G401 (cell line): ENCODE measurements at places on chromosomes 1 and 21.

DNA sequence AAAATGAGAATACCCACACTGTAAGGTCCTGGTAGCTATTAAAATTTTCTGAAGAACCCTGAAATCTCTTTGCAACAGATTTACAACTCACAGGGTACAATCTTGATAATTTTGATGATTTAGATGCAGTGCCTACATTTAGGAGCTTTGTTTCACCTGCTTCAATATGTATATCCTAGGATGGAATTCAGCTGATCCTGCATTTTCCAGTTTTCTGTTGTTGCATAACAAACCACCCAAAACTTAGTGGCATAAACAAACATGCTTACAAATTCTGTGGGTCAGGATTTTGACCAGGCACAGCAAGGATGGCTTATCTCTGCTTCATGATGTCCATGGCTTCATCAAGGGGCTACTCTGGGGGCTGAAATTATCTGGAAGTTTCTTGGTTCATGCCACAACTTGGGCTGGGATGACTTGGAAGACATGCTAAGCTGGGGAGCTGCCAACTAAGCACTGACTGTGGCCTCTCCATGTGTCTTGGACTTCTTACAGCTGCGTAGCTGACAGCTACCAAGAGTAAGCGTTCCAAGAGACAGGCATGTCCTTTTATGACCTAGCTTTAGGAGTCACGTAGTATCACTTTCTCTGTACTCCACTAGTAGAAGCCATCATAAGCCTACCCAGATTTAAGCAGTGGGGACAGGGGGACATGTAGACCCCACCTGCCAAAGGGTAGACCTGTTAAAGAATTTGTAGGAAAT is 108.5 kb downstream of the CACHD1 start:
- DNase-seq: no peak

- DNase-seq: peak; percentile 41
Measured at GRCh38 chr1:153627715-153628626, at the start of gene S100A1. Gene S100A1, plus strand, starts transcription at chr1:153628434. Its CDS starts 2,088 bp downstream, at chr1:153630522.

GRCh38 chr1:185693654-185694053 is 40.5 kb upstream of the HMCN1 start:
- no peak for DNase-seq

DNA sequence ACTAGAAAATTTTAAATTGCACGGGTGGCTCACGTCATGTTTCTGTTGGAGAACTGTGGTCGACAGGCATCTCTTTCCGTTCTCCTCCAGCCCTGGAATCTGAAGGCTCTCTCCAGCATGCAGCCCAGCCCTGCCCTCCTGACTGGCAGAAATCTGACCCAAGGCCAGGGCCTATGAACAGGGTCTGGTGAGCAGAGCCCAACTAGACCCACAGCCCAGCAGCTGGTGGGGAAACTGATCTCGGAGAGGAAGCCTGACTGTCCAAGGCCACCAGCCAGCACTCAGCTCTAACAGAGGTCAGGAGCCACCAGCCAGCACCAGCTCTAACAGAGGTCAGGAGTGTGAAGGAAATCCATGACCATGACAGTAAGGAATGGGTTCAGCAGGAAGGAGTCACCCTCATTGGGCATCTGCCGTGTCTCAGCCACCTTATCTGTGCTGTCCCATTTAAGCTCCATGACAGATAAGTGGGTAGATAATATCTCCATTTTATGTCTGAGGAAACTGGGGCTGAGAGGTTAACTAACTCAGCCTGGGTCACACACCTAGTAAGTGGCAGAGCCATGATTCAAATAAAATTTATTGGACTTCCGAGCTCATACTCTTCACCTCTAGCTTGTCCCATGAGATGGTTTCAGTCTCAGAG is 20.2 kb upstream of the PKP1 start:
- DNase-seq: no peak

DNA sequence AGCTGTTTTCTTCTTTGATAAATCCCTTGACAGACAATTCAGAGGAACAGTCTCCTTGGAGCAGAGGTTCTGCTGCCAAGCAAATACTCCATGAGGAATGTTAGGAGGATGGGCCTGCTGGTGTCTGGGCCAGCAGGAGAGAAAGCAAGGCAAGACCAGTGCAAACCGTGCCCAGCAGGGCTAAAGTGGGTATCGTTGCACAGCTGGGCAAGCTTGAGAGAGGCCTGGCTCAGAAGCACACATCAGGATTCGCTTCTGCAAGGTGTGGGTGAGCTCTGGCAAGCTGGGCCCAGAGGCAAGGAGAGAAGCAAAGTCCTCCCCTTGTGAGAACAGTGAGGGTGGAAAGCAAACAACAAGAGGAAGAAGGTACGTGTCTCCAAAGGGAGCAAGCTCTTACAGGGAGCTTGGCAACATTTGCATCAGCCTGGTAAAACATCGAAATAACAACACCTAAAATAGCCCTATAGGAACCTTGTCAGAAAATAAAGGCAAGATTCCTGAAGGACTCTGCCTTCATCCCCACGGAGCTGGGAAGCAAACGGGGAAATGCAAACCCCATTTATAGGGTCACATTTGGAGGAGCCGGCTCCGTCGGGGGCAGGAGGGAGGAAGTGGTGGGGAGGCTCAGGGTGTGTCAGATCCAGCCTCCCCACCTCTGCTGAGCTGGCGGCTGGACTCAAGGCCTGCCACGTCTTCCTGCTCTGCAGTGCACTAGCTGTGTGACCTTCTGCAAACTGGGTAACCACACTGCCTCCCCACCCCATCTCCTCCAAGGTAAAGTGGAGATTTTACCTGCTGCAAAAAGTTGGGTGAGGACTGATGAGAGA is 62.3 kb upstream of the HIVEP3 start:
- no peak for DNase-seq

GRCh38 chr21:14690886-14691285 is 144.8 kb upstream of the SAMSN1 start:
- DNase-seq: no peak

DNA sequence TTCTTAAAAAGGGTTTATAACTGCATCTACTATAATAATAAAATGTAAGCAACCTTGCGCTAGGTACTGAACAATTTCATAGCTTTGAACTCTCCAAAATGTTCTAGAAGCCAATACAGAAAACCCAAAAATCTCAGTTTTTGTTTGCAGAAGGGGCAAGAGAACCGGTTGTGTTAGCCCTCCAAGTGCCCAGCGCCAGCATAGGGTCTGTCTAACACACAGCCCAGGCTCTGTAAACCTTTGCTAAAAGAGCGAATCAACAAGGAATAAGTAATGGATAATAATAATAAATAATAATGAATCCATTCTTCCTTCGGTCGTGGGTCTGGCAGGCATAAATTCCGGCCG is 333 bp upstream of the CHAF1B start:
- no peak for DNase-seq

DNA sequence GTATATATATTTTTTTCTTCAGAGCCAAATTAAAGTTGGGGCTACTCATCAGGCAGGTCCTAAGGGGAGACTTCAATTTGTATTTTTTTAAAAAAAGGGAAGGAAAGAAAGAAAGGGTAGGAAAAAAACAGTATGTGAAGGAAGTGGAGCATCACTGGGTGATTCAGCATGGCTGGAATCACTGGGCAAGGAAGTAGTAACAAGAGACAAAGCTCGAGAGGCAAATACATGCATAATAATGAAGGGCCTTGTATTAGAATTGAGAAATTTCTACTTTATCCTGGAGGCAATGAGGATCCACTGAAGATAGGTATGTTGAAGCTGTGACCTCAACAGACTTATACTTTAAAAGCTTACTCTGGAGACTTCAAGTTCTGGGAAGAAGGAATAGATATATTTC is 184.4 kb downstream of the COQ8A start:
- no peak for DNase-seq

- DNase-seq: no peak
Measured at GRCh38 chr1:118504867-118505266, 319.8 kb upstream of the SPAG17 start.

DNA sequence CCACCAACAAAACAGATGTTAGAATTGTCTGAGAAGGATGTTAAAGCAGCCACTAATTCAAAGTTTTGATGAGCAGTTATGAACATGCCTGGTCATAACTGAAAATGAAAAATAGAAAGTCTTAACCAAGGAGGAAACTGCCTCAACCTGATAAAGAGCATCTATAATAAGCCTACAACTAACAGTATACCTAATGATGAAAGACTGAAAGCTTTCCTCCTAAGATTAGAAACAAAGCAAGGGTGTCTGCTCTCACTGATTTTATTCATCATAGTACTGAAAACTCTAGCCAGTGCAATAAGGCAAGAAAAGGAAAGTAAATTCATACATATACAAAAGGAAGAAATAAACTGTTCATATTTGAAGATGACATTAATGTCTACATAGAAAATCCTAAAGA is 82.0 kb downstream of the KCNK1 start:
- no peak for DNase-seq

- DNase-seq: peak; percentile 39
Measured at GRCh38 chr1:203628201-203629015, 1.8 kb downstream of the ATP2B4 start.

DNA sequence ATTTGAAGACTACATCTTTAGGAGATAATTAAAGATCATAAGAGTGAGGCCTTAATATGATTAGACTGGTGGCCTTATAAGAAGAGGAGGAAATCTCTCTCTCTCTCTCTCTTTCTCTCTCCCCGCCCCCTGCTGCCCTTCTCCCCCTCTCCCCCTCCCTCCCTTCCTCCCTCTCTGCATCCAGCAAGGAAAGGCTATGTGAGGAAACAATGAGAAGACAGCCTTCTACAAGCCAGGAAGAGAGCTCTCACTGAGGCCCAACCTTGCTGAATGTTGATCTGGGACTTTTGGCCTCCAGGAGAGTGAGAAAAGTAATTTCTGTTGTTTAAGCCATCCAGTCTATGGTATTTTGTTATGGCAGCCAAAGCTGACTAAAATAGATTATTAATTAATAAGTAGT is 21.6 kb downstream of the FOXD3 start:
- no peak for DNase-seq

GRCh38 chr1:45545019-45545493 is 5.6 kb upstream of the AKR1A1 start:
- DNase-seq: no peak

DNA sequence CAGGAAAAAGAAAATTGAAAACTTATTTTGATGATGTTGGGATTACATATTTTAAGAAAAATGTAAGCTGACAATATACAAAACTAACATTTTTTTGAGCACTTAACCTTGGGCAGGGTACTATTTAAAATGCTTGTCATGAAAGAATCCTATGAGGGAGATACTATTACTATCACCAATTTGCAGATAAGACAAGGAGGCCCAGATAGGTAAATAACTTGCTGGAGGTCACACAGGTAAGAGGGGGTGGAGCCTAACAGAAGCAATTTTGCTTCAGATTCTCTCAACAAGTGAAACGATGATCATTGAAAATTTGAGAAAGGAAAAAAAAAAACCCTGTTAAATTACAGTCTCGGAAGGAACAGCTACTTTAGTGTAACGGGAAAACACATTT is 1.2 kb downstream of the GART start:
- DNase-seq: no peak

DNA sequence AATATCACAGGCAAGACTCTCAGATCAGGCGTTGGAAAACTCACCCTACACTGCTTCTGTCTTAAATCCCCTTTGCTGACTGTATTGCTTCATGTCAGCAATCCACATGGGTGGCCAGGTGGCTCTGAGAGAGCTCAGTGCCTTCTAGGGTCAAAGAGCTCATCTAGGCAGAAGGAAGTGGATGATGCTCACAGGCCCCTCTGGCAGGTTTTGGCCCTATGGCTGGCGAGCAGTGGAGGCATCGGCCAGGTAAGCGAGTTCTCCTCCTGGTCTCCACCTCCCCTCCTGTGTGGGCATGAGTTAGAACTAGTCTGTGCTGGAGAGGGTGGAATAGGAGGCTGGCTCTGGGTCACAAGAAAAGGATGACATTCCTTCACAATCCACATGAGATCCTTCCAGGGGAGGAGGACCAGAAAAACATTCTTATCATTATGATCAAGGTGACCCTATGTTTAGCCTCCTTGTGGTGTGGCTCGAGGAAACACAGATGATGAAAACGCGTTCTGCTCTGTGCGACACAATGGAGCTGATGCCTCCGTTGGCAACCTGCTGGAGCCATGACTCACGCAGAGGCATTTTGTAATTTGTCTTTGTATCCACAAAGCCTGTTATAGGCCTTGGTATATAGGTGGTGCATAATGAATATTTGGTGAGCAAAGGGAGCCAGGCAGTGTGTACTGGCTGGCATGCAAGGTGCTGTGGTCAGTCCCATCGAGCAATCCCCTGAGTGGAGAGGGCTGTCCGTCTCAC is 264.6 kb upstream of the RAB4A start:
- no peak for DNase-seq

DNA sequence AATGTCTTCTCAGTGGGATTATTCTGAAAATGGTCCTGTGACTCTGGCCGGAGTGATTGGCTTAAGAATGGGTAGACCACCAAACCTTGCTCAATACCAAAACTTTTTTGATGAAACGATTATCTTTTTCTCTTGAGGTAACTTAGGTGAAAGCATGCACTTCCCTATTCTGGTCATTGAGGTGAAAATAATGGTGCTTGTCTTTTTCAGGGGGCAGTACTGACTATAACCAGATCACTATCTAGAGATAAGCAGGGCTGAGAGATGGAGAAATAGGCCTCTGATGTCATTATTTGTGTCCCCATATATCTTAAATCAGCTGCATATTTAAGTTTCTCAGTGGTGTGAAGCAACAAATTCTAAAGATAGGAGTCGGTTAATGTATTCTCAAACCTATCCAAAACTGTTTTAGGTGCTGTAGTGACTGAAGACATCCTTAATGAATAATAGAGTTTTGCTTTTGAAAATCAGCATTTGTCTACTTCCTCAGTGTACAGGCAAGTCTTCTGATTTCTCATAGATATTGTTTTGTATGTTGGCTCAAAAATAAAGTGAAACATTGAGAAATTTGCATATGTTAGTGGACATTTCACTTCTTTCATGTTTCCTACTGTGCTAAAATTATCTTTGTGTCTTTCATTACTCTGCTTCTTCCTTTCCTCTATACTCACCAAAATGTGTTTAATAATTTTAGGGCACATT is 735.3 kb upstream of the ADGRL4 start:
- no peak for DNase-seq

- DNase-seq: no peak
Measured at GRCh38 chr1:150544204-150544603, 5.0 kb upstream of the ADAMTSL4 start.

GRCh38 chr1:239274242-239274830 is 112.0 kb upstream of the CHRM3 start:
- DNase-seq: no peak

- no peak for DNase-seq
Measured at GRCh38 chr1:244709076-244709475, 56.1 kb downstream of the DESI2 start.

GRCh38 chr1:54053745-54054437 is 483 bp downstream of the TCEANC2 start:
- DNase-seq: no peak

- DNase-seq: no peak
Measured at GRCh38 chr1:167305706-167306277, 85.1 kb downstream of the POU2F1 start.
